ENCODE measurements at places on chromosomes 11 and 22. TPM values are rescaled to one million over a fixed set of nuclear protein-coding genes. Genes with fewer than 3 reads are reported as not detected.

- H3K4me3 ChIP-seq, result no peak overlapping the region
- no peaks in the 10 kb centered on the region for H3K4me1 ChIP-seq
- DNase-seq, result no peak
These were observed 905.9 kb downstream of the OPCML start for GRCh38 chr11:132626446-132626845.

The MRGPRF gene
- total RNA-seq, result not detected

DNA sequence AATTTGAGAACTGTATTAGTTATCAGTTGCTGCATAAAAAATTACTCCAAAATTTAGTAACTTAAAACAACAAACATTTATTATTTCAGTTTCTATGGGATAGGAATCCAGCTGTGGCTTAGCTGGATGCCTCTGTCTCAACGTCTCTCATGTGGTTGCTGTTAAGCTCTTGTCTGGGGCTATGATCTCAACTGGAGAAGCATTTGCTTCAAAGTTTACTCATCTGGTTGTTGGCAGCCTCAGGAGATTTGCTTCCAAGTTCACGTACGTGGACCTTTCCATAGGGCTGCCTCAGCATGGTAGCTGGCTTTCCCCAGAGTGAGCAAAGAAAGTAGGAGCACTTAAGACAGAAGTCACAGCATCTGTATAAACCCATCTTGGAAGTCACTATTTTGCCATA lies 144.9 kb upstream of the SESN3 start:
- no peak overlapping the region for H3K27ac ChIP-seq
- H3K36me3 ChIP-seq, result no peaks in the 10 kb centered on the region
- DNase-seq, result no peak
- no peaks in the 10 kb centered on the region for H3K4me1 ChIP-seq
- no peak overlapping the region for H3K4me3 ChIP-seq

DNA sequence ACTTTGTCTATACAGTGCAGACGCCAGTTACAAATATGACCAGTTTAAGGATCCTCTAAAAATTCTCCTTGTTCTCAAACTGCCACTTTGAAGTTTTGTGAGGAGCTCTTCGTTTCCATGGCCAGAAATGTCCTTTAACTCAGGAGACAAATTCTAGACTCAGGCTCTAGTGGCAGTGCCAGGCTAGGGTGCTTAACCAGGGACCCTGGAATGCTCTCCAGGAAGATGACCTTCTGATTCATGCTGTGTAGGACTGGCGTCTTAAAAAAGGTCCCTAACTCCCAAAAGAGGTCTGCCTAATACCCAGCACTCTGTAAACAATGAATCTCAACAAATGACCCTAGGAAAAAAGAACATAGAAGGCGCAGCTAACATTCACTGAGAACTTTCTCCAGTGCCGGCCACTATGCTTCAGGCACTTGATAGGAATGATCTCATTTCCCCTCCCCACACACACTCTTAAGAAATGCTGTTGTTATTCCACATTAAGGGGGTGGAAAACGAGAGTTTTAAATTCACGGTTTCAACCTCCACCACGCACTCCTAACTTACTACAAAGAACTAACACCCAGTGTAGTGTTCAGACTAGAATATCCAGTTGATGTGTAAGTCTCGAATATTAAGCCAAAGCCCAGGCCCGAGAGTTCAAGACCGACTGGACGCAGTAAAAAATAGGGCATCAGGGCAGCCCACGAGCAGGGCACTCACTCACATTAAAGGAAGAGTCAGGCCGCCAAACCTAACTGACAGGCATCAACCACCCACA lies 747 bp downstream of the NXF1 start:
- no peaks in the 10 kb centered on the region for H3K27me3 ChIP-seq
- DNase-seq, result no peak
- peaks cover 51% of the 10 kb centered on the region for H3K4me1 ChIP-seq
- peaks cover 37% of the 10 kb centered on the region for H3K36me3 ChIP-seq

DNA sequence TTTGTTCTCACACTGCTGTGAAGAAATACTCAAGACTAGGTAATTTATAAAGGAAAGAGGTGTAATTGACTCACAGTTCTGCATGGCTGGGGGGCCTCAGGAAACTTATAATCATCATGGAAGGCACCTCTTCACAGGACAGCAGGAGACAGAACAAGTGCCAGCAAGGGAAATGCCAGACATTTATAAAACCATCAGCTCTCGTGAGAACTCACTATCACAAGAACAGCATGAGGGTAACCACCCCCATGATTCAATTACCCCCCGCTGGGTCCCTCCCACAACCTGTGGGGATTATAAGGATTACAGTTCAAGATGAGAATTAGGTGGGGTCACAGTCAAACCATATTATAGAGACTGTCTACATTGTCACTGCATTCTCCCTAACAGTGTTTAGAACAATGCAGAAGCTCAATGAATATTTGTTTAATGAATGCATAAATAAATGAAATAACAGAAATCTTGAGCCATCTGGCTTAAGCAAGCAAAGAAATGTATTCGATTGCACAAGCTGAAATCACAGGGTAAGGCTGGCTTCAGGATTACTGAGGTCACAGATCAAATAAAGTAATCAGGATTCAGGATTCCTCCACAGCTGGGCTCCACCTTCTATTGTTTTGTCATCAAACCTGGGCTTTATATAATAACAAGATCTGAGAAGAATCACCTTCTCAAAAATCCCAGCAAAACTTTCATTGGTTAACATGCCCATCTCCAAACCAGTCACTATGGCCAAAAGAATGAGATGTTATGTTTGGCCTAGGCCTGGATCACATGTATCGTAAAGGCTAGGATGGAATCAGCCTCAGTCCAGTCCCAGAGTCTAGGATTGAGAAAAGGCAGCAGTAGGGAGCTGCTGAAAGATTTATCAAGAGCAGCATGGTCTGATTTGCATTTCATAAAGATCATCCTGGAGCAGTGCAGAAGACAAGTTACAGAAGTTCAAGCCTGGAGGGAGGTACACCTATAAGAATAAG lies 137.8 kb upstream of the UBASH3B start:
- no peaks in the 10 kb centered on the region for H3K4me1 ChIP-seq
- H3K27me3 ChIP-seq, result peaks cover 3% of the 10 kb centered on the region
- H3K27ac ChIP-seq, result no peak overlapping the region

GRCh38 chr22:49186762-49187161 lies 640.9 kb downstream of the BRD1 start:
- H3K36me3 ChIP-seq, result no peaks in the 10 kb centered on the region
- no peaks in the 10 kb centered on the region for H3K27me3 ChIP-seq
- H3K4me3 ChIP-seq, result no peak overlapping the region
- no peak overlapping the region for H3K27ac ChIP-seq

DNA sequence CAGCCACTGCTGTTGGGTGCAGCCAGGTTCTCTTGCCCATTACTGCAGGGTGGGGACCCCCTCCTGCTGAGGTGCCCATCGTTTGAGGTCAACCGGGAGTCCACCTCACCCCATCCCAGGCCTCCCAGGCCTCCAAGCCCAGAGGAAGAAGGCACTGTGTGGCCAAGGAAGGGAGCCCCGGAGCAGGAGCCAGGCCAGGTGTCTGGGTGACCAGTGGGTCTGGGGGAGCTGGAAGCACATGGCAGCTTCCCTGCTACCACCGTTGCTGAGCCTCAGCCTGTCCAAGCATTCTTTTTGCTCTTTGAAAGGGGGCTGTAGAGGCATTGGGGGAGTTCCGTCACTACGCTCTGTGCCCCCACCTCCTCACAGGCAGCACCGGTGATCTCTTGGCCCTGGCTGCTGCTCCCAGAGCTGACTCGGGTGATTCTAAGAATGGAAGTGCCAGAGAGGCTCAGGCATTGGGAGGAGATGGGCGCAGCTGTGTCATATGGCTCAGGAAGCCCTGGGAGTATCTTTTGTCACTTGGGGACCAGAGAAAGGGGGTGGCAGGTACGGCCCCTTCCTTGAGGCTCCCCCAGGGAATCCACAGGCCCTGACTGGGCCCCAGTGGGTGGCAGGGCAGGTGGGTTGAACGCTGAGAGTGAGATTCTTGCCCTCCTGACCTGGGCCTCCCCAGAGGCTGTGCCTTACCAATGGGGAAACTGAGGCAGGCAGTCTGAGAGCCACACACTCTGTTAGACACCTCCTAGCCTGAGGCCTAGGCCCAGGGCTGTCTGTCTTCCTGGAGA lies 1.9 kb downstream of the SEPTIN5 start:
- peaks cover 3% of the 10 kb centered on the region for H3K4me1 ChIP-seq
- no peak for DNase-seq
- H3K4me3 ChIP-seq, result no peak overlapping the region
- H3K36me3 ChIP-seq, result no peaks in the 10 kb centered on the region
- H3K27me3 ChIP-seq, result peaks cover 49% of the 10 kb centered on the region

GRCh38 chr22:17911312-17911705 lies 113.1 kb downstream of the MICAL3 start:
- no peaks in the 10 kb centered on the region for H3K27me3 ChIP-seq
- no peak overlapping the region for H3K4me3 ChIP-seq
- no peaks in the 10 kb centered on the region for H3K36me3 ChIP-seq

DNA sequence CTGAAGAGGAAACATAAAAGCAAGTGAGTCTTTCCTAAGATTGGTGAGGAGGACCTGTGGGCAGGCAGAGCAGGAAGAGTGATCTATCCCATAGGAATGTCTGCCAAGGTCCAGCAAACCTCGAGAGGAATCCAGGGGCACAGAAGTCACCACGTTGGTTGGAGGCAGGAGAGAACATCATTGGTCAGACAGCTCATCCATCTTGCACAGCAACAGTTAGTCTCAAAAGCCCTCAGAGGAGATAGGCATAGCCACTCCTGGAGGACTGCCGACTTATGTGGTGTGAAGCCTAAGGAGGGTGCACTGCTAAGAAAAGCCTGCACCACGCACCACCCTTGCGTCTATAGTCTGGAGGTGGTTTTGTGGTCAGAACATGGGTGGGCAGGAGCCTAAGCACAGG lies 109.1 kb downstream of the RASSF10 start:
- no peak overlapping the region for H3K4me3 ChIP-seq
- peaks cover 38% of the 10 kb centered on the region for H3K27me3 ChIP-seq

GRCh38 chr11:2309251-2310072 lies 7.6 kb downstream of the TSPAN32 start:
- peaks cover 19% of the 10 kb centered on the region for H3K4me1 ChIP-seq
- DNase-seq, result no peak
- no peak overlapping the region for H3K27ac ChIP-seq
- H3K27me3 ChIP-seq, result no peaks in the 10 kb centered on the region

- no peaks in the 10 kb centered on the region for H3K36me3 ChIP-seq
- no peaks in the 10 kb centered on the region for H3K4me1 ChIP-seq
- peaks cover 2% of the 10 kb centered on the region for H3K27me3 ChIP-seq
- no peak overlapping the region for H3K4me3 ChIP-seq
- no peak overlapping the region for H3K27ac ChIP-seq
- DNase-seq, result no peak
These were observed 41.0 kb downstream of the C11orf58 start for GRCh38 chr11:16779436-16779835.

DNA sequence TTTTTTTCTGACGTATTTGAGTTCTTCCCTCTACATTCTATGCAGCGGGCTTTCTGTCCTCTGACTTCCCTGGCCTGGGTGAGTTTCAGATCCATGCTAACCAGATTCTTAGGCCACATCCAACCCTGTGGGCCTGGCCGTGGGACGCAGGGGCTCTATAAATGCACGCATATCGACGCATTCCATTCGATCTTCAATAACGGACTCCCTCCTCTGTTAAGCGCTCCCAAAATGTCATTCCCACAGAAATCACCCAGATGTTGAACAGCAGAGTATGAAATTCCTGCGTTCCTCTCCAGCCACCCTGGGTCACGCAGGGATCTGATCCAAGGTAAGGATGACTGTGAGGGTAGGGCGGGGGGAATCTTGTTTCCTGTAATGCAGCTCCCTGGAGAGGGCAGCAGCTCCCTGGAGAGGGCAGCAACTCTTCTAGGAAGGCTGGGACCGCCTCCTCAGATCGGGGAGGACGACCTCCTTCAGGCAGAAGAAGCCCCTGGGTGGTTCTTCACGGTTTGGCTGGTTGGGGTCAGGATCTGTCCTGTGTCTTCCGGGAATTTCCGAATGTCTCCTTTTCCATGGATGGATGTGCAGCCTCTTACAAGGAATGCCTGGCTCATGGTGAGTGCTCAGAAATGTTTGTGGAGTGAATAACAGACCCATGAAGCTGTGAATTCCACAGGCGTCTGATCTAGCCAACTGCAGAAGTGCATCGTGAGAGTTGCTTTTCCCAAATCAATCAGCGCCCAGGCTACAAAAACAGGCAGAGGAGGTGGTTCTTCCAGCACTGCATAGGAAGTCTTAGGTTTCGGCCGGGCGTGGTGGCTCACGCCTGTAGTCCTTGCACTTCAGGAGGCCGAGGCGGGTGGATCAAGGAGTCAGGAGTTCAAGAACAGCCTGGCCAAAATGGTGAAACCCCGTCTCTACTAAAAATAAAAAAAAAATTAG lies 12.2 kb downstream of the MRGPRD start:
- H3K4me3 ChIP-seq, result no peak overlapping the region
- H3K36me3 ChIP-seq, result no peaks in the 10 kb centered on the region
- no peak overlapping the region for H3K27ac ChIP-seq
- H3K27me3 ChIP-seq, result peaks cover 7% of the 10 kb centered on the region
- no peak for DNase-seq
- H3K4me1 ChIP-seq, result peaks cover 8% of the 10 kb centered on the region

The GSTP1 gene
- total RNA-seq, result 406 TPM

DNA sequence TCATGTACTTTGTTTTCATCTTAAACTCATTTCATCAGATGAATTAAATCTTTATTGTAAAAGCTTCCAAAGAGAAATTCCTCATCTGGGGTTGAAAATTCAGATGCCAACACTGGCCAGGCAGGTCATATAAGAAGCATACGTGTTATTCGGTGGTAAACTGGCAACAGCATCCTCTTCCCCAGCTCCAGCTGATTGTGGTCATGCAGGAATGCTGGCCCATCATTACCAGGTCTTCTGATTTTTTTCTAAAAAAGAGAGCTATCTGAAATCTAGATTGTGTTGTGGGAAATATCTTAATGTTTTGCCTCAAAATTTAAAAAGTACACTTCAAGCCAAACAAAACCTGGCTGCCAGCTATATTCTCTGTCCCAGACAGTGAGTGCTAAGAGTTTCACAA lies 53.6 kb downstream of the ARFGAP2 start:
- no peaks in the 10 kb centered on the region for H3K36me3 ChIP-seq
- no peak for DNase-seq
- H3K27me3 ChIP-seq, result no peaks in the 10 kb centered on the region
- no peak overlapping the region for H3K27ac ChIP-seq
- no peaks in the 10 kb centered on the region for H3K4me1 ChIP-seq
- H3K4me3 ChIP-seq, result no peak overlapping the region

DNA sequence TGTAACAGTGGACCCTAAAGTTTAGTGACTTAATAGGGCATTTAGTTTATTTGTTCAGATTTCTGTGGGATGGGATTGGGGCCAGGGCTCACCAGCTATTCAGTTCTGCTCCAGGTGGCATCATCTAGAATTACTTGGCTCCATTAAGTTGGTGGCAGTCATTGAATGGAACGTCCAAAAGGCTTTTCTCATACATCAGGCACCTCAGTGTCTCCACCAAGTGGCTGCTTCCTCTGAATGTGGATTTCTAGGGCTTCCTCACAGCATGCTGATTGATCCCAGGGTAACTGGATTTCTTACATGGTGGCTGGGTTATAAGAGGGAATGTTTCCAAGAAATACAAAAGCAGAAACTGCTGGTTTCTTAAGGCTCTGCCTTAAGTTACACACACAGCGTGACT lies 34.7 kb downstream of the USP47 start:
- no peak for DNase-seq
- no peaks in the 10 kb centered on the region for H3K27me3 ChIP-seq
- H3K27ac ChIP-seq, result no peak overlapping the region
- peaks cover 10% of the 10 kb centered on the region for H3K4me1 ChIP-seq

Data from activated CD8-positive, alpha-beta memory T cell treated with anti-CD3 and anti-CD28 coated beads, Interleukin-2, amount 10 ng/mL, durations not matched to agents 7 days and 5 days (primary cell).